Activated CD4-positive, CD25-positive, alpha-beta regulatory T cell (primary cell): ENCODE measurements at places on chromosomes 6 and 20.

DNA sequence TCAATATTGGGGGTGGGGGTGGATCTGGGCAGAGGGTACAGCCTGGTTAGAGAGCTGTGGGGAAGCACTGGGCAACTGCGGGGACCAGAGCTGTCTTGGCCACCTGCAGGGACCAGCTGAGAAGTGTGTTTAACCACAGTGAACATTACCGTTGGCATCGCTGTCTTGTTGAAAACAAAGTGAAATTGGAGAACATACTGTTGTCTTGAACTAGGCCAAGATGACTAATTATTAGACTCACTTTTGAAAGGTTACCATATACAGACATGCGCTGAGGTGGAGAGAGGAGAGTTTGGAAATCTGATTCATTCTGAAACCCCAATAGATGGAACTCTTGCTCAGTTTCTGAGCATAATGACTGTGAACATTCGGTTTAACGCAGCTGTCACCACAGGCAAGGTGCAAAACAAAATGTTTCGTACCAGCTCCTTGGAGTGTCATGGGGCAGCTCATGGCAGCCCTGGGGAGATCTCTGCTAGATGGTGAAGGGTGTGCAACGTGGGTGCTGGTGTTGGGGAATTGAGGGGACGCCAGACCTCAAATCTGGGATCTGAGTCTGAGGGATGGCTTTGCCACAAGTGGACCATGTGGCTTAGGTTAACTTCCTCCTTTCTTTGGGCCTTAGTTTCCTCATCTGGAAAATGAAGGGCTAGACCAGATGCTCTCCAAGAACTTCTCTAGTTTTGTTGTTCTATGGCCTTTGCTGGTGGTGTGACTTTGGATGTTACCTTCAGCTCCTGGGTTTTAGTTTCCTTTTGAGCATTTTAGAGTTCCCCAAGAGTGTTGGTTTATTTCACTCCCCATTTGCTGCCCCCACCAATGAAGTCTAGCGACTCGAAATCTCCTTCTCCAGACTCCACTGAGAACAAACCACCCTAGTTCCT is 24.6 kb upstream of the GTSF1L start:
- DNase-seq: peak; percentile 22

DNA sequence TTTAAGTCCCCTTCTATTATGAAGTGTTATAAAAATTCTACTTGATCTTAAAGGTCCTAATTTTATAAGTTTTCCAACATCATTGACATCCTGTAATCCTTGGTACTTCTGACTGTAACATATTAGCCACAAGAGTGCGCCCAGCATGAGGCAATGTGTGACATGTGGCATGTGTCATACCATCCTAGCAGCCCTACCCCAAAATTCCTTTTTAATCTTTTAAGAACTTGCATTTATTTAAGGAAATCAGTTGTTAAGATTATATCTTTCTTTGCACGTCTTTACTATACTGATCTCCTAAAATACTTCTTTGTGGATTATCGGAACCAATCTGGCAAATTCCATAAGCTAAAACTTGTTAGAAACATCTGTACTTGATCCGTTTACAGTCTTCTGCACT is 167.1 kb upstream of the SLC24A3 start:
- no peak for DNase-seq

GRCh38 chr6:27617046-27617687 is 144.3 kb upstream of the ZNF184 start:
- no peak for DNase-seq

DNA sequence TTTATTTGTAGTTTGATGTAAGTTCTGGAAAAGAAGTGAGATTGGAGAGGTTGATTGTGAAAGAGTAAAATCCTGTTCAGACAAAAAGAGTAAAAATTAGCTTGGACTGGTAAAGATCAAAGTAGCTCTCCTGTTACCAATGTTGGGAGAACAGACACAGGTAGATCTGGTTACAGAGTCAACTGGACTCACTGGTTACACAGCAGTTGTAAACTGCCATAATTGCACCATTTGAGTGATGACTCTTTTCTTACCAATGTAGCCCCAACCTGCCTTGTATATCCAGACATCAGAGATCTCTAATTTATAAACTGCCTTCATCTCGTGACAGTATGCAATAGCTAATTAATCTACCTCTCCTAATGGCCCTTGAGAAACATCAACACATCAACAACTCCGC is 165.6 kb upstream of the PRSS16 start:
- no peak for DNase-seq

DNA sequence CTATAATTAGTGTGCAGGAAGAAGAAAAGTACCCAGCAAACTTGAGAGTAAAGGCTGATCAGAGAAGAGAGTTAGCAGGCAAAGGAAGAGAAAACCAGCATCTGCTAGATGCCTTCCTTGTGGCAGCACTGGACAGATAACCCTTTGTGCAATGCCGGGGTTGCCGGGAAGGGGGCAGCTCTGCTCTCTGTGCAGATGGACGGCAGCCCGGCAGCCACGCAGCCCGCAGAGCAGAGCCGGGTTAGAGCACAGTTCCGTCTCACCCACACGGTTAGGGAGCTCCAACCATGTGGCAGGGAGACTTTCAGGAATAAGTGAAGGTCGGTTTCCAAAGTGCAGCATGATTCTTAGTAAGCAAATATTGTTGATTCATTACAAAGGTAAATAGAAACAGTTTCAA is 80.0 kb upstream of the RPS6KA2 start:
- no peak for DNase-seq

GRCh38 chr6:57257911-57258541 is 35.9 kb upstream of the RAB23 start:
- no peak for DNase-seq

DNA sequence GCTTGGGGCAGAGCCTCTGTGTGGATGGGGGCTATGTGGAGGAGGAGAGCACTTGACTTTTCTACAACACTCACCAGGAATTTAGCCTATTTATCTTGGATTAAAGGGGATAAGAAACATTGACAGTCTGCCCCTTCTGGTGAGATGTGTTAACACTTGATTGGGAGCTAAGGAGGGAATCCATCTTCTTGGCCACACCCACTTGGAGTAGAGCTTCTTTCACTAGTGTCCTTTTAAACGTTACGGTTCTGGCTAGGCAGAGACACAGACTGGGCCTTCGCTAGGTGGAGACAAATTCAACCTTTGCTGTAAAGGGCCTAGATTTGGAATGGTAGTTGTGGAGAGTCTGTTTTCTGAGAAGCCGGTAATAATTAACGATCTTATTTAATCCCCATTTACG is 15.5 kb upstream of the TPBG start:
- no peak for DNase-seq

DNA sequence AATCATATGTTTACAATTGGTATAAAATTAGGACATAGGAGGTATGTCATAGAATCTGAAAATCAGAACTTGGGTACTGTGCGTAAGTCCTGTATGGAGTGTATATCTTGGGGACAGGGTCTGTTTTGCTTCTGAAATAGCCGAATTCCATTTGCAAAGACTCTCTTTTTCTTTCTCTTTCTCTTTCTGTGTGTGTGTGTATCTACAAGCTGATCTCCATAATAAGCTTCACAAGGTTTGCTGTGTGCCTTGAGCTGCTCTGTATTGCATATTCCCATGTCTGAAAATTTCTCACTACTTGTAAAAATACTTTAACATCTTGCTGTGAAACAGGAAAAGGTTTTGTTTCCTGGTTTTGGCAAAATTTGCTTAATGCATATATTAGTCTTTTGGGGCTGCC is 29.5 kb downstream of the STX11 start:
- DNase-seq: no peak

- no peak for DNase-seq
Observed at GRCh38 chr6:43746613-43747102, 23.4 kb upstream of the VEGFA start.

DNA sequence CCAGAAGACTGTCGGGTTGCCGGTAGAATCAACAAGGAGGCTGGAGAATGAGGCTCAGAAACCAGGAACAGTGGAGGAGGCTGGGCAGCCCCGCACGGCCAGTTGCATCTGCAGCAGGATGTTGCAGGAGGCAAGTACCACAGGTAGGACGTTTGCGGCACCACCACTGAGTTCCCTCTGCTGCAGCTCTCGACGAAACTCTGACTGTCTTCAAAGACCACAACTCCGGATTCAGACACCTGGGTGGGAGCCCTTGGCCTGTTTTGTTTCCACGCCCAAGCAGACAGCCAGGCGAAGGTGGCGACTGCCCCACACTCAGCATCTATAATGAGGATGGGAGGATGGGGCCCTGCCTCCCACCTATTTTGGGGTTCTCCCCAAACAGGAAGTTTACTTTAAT is 218.2 kb downstream of the ZDHHC14 start:
- no peak for DNase-seq

GRCh38 chr20:42531508-42531961 is 658.2 kb downstream of the PTPRT start:
- no peak for DNase-seq

DNA sequence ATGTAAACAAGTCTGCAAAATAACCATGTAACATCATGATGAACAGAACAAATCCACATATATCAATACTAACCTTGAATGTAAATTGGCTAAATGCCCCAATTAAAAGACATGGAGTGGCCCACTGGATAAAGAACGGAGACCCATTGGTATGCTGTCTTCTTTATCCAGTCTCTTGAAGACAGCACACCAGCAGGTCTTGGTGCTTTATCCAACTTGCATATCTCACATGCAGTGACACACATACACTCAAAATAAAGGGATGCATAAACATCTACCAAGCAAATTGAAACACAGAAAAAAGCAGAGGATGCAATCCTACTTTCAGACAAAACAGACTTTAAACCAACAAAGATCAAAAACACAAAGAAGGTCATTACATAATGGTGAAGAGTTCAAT is 30.3 kb upstream of the EPB41L2 start:
- no peak for DNase-seq

- DNase-seq: no peak
Observed at GRCh38 chr6:2998998-2999617, 586 bp upstream of the NQO2 start.

GRCh38 chr20:62436692-62437091 is 9.4 kb upstream of the RBBP8NL start:
- no peak for DNase-seq

GRCh38 chr6:154233383-154233782 is 123.2 kb downstream of the IPCEF1 start:
- no peak for DNase-seq

GRCh38 chr6:147653631-147654030 is 145.1 kb downstream of the SAMD5 start:
- DNase-seq: no peak

- no peak for DNase-seq
Observed at GRCh38 chr20:37081717-37082289, 14.0 kb downstream of the RBL1 start.

GRCh38 chr6:90730151-90730673 is 143.3 kb upstream of the MAP3K7 start:
- no peak for DNase-seq

DNA sequence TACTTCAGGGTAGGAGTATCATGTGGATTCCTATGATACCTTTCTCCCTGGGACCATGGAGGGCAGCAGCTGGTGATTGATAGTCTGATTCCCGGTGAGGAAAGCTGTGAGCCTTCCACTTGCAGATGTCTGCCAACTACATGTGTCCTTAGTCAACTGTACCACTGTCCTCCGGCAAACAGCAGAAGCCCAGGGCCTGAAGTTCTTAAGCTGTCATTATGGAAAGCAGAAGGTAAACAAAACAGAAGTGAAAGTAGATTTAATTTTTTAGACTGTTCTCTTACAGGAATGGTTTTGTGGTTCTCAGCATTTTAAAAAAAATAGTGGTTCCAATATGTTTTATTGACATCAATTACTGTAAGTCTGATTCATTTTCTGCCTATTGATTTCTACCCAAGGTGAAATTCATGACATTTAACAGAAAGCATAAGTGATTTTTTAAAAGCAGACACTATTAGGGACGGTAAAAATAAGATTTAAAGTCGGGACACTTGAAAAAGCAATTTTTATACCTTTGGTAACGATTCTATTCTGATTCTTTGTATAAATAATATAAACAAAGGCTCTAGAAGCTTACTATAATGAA is 36.6 kb downstream of the PTPN1 start:
- DNase-seq: no peak

- DNase-seq: no peak
Observed at GRCh38 chr6:127403636-127404035, 55.6 kb downstream of the KIAA0408 start.

DNA sequence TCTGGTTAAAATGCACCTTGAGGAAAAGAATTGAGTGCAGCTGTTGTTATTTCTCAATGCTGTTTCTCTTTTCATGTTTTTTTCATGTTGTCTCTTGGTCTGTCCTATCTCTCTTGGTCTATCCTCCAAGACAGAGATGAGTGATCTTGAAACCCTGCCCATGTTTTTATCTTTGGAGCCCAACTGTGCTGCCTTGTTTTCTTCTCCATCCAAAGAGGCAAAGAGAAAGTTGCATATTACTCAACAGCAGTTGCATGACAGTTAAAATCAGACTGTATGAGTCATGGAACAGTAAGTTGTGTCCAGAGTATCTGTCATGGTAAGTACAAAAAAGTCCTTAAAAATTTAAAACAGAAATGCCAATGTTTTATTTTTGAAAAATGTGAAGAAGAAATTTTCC is 26.2 kb downstream of the BCAS1 start:
- no peak for DNase-seq

- peak; percentile 34 for DNase-seq
Observed at GRCh38 chr6:41734666-41735426, 562 bp downstream of the TFEB start.

- DNase-seq: no peak
Observed at GRCh38 chr20:16556301-16556700, 16.9 kb downstream of the KIF16B start.

- DNase-seq: no peak
Observed at GRCh38 chr6:4777394-4777935, 1.3 kb downstream of the CDYL start.

GRCh38 chr6:33895296-33895695 is 91.5 kb upstream of the MLN start:
- DNase-seq: no peak

GRCh38 chr20:57786304-57786932 is 76.6 kb upstream of the PMEPA1 start:
- DNase-seq: no peak

DNA sequence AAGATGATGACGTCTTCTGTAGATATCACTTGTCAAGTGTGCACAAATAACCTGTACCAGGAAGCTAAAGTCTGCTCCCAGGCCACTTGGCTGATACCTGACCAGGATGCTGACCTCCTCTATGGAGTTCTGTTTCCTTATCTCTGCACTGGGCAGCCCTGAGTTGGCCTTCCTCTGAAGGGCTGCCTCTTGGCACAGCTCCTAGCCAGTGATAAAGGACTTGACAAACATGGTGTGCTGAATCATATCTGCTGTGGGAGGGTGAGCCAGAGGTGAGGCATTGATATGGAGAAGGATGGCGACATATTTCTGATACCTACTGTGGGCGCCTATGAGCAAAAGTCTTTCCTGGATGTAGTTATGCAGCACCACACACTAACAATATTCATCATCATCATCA is 32.8 kb upstream of the FOXA2 start:
- DNase-seq: no peak

GRCh38 chr6:107712665-107713551 is 111.2 kb downstream of the SCML4 start:
- no peak for DNase-seq
